ENCODE measurements at places on chromosomes 11 and 22. TPM values are rescaled to one million over a fixed set of nuclear protein-coding genes. Genes with fewer than 3 reads are reported as not detected.

The FIBP gene
- 119 TPM for total RNA-seq

The HOATZ gene
- total RNA-seq = not detected

The GSTT2 gene
- total RNA-seq = 1.4 TPM

The POTEH gene
- not detected for total RNA-seq

The OR51B5 gene
- total RNA-seq = 0.54 TPM

The SLC1A2 gene
- total RNA-seq = 0.56 TPM

The SOX6 gene
- 12.5 TPM for total RNA-seq

The KRTAP5-2 gene
- total RNA-seq = not detected

The LDHAL6A gene
- total RNA-seq = not detected

The PLEKHA7 gene
- total RNA-seq = not detected

The ALDH3B1 gene
- 11.9 TPM for total RNA-seq

The KCNQ1OT1 gene
- total RNA-seq = 1.9 TPM

The PIK3IP1 gene
- 12.9 TPM for total RNA-seq

The ARHGEF17 gene
- total RNA-seq = 21.7 TPM

The C11orf16 gene
- not detected for total RNA-seq

The PRDM11 gene
- total RNA-seq = 2.2 TPM

The MS4A6A gene
- total RNA-seq = not detected

The SNX32 gene
- not detected for total RNA-seq

The BAIAP2L2 gene
- 0.28 TPM for total RNA-seq

The OSM gene
- not detected for total RNA-seq

The OR4A16 gene
- total RNA-seq = not detected

The MAFF gene
- 24.2 TPM for total RNA-seq
